ENCODE measurements at places on chromosomes 4 and X.

DNA sequence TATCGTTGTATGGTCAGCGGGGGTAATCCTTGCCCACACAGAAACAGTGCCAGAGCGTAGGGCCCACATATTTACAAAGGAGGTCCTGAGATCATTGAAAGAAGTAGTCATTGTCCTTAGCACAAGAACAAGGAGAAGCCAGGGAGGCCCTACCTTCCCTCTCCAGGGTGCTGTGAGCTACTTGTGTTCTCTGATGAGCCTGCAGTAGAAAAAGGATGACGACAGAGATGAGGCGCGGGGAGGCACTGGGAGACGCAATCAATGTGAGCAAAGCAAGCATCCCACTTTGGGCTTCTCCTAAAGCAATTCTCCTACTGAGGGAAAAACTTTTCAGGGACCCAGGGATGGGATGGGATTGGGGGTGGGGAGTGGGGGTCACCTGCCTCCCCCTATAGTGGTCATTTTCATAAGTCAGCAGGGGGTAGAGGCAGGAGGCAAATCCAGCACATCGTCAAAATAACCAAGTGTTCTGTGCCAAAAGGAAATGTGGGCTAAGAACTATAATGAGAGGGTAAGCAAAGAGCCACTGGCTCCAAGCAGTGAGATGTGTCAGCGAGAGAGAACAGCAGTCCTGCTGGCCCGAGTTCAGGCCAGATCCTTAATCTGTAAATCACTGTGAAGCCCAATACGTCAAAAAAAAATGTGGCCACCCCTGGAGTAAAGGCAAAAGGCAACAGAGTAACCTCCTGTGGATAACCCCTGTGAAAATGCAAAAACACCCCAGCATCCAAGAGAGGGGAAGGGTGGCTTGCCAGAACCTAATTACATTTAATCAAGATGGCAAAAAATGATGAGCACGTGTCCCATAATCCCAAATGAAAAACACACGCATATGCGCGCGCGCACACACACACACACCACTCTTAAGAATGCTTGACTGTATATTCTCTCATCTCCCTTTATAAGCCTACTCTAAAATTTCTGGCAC is 136.6 kb upstream of the HHIP start:
- no peak for DNase-seq

- DNase-seq, result no peak
These were observed 331.3 kb downstream of the GRXCR1 start for GRCh38 chr4:43223820-43224219.

DNA sequence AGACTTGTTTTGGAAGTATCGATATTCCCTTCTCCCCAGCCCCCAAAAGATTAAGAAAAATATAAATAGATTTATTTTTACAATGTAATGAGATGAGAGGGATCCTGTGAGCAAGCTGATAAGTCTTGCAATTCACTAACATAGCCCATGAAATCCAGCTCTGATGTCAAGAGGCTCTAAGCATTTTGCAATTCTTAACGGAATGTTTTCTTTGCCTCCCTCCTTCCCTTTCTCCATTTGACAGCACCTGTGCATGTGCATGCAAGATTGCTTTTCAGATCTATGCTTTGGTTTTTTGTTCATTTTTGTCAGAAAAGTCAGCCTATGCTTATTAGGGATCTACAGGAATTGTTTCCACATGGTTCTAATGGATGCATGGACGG is 169.9 kb downstream of the SLIT2 start:
- no peak for DNase-seq

- DNase-seq, result no peak
These were observed 76.7 kb downstream of the MANBA start for GRCh38 chr4:102683881-102684609.

GRCh38 chrX:70172221-70172620 is 5.1 kb upstream of the DGAT2L6 start:
- DNase-seq, result no peak

DNA sequence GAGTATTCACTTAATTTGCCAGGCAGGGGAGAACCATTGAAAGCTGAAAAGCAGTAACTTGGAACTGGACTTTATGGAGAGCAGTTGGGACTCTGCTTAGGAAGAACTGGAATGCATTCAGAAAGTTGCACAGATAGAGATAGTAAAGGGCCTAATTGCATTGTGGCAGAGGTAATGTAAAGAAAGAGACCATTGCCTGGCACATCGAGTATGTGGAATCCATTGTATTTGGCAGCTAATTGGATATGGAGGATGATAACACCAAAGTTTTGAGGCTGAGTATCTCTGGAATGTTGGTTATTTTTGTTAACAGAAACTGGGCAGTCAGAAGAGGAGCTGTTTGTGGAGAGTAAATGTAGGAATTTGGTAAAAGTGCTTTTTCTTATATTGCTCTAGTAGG is 169.9 kb downstream of the BMPR1B start:
- DNase-seq, result no peak

- no peak for DNase-seq
These were observed 34.4 kb downstream of the PTCHD1 start for GRCh38 chrX:23369027-23369426.

GRCh38 chr4:69054578-69055200 is 41.6 kb upstream of the UGT2B7 start:
- no peak for DNase-seq

- DNase-seq, result no peak
These were observed 9.1 kb downstream of the IL13RA1 start for GRCh38 chrX:118736394-118737010.

DNA sequence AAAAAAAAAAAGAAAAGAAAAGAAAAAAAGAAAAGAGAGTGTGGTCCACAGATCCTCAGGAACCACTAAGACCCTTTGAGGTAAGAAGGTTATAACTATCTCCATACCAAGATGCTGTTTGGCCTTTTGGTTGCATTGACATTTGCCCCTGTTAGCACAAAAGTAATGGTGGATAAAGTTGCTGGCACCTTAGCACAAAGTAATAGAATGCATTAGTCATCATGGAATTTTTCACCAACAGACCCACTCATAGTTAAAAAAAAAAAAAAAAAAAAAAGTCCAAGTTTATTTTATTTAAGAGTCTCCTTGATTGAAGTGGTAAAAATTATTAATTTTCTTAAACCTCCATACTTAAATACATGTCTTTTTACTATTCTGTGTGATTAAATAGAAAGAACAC is 78.4 kb upstream of the RBPJ start:
- no peak for DNase-seq

- no peak for DNase-seq
These were observed 805.8 kb upstream of the PABPC4L start for GRCh38 chr4:135007400-135007799.

GRCh38 chr4:140834839-140835495 is 78.8 kb upstream of the TBC1D9 start:
- no peak for DNase-seq

DNA sequence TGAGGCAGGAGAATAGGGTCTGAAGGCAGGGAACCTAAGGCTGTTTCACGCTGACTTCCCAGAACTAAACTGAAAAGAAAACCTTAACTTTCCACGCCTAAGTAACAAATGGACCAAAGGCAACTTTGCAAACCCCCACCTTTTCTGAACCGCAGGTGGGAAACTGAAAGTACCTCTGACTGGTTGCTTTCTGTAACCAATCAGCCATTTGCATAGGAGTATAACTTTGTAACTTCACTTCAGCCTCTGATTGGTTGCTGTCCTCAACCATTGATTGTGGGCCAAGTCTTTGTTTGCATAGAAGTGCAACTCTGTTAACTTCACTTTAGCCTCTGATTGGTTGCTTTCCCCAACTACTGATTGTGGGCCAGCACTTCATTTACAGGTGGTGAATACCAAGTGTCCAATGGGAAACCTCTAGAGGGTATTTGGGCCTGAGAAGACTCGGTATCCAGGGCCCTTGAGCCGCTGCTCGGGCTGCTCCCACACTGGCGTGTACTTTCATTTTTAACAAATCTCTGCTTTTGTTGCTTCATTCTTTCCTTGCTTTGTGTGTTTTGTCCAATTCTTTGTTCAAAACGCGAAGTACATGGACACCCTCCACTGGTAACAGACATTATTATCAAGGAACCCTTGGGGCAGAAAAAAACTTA is 121.6 kb upstream of the CBR4 start:
- DNase-seq, result no peak

DNA sequence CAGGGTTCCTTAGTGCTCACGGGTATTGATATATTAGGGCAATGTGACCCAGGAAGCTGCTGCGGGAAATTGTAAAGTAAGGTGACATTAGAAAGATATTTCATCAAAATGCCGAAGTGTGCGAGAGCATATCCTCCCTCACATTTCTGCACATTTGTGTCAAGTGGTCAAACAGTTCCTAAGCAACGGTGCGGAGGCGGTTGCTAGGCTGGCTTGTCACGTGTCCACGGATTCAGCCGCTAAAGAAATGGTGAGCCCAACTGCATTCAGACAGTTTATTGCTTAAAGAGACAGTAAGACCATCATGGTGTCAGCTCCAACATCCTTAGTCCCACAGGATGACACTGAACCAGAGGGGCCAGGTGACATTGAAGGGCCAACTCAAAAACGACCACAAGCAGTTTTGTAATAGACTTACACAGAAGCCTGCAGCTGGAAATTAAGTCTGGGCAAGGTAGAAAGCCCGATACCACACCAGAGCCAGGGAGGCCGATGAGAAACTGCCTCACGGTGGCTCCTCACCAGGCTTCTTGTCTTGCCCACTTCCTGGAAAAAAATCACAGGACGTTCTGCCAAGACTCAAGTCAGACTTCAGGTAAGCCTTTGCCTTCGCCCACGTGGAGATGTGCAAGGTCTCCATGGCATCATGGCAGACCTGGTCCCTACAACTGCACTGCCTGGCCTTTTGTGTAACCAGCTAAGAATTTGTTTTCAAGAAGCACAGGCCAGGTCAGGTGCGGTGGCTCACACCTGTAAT is 50.4 kb downstream of the USP11 start:
- DNase-seq, result no peak

DNA sequence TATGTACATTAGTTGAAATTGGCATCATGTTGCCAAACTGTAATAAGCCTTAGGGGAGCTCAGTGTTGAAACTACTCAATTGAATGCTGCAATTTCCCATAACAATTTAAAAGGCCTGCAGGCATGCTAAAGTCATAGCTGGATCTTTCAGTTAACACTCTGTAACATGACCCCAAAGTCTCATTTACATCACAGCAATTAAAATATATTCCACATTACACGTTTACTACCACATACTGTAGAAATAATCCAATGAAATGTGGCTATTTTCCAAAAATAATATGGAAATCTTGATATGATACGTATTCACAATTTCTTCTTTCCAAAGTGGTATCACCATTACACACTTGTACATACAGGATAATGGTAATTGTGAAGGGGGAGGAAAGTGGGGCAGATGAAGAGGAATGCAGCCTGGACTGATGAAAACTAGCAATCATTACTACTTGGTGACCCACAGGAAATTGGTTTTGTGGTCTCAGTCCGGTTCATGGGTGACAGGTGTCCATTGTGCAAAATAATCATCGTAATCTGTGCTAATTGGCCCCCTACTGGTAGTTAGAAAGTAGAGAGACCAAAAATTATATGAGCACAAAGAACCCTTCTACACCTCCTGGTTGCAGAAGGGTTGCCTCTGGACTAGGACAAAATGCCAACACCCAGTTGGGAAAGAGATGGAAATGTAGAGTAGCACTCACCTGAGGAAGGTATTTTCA is 63.7 kb downstream of the TENM3 start:
- DNase-seq, result no peak

GRCh38 chrX:10667143-10667542 is 46.8 kb upstream of the MID1 start:
- no peak for DNase-seq

GRCh38 chrX:48606091-48606490 is 8.8 kb downstream of the WDR13 start:
- no peak for DNase-seq

GRCh38 chrX:12946838-12947544 is 27.9 kb upstream of the TMSB4X start:
- peak; percentile 26 for DNase-seq

DNA sequence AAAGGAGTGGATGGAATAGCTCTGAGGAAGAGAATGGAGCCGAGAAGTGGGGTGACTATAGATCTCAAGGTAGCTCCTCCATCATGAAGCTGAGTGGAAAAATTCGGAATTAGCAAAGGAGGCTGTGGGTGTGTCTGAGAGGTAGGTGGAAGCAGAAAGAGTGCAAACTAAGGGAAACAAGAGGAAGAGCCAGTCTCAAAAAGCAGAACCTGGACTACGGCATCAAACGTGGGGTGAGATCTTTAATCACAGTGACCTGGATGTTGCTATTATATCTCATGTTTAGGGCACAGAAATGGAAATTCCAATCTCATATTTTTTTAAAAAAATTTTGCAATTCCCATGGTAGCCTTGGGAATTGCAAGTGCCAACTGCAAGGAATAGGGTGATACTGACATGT is 162.5 kb upstream of the RASGEF1B start:
- DNase-seq, result no peak

- DNase-seq, result no peak
These were observed 30.7 kb downstream of the PALLD start for GRCh38 chr4:168527560-168527959.

- no peak for DNase-seq
These were observed 85.6 kb downstream of the CASP3 start for GRCh38 chr4:184563621-184564020.

GRCh38 chr4:138308356-138308755 is 66.2 kb upstream of the SLC7A11 start:
- no peak for DNase-seq

GRCh38 chr4:156972379-156973015 is 898 bp upstream of the PDGFC start:
- DNase-seq, result no peak

DNA sequence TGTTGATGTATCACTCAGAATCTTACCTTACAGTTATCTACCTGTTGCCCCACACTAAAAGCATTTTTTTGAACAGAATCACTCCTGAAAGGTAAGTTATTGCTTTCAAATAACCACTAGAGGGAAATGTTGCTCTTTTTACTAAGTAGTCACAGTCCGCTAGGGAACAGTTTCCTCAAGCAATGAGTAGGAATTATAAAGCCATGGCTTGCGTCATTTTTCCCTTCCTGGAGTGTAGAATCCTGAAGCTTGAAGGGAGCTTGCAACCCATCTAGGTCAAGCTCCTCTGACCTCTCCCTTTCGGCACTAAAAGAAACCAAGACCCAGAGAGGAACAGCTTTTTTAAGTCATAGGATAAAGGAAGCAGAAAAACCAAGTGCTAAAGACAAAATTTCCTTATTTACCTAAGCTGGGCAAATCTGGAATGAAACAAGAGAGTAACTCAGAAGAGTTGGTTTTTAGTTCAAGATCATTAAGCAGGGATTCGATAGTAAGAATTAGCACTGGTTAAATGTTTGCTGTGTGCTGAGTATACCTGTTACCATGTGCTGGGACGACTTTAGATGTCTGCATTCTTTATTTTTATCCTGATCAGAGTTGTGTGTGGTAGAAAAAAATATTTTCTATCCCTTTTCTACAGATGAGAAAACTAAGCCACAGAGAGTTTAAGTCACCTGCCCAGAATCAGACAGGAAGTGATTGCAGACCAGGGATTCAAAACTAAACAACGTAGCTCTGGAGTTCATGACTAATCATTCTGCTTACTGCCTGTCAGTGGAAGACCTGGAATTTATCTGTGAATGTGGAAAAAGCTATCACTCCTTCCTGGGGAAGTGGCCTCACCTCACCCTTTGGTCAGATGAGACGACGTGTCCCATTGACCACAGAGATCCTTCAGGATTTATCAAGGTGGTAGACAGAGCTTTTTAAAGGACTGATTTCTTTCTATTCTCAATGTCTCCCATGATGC is 631.5 kb downstream of the RAB28 start:
- DNase-seq, result no peak

Measured in esophagus squamous epithelium (tissue), 5 donors.